ENCODE measurements at places on chromosomes 5 and 9.

DNA sequence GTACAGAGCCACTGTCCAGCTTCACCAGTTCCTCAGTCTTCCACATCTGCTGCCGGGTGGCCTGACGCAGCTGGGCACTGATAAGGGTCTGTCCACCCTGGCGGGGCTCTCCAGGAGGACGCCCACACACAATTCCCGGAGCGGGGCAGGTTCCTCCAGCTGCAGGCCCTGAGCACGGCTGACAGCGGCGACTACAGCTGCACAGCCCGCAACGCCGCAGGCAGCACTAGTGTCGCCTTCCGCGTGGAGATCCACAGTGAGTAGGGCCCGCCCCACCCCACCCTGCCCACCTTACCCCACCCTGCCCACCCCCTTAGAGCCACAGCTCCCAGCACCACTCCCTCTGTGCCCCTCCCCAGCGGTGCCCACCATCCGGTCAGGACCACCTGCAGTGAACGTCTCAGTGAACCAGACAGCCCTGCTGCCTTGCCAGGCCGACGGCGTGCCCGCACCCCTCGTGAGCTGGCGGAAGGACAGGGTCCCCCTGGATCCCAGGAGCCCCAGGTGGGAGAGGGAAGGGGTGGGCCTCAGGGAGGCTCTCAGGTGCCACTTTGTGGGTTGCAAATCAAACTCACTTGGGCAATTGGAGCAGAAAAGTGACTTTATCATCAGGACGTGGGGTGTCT, 48.8 kb upstream of the ASS1 start:
- DNase-seq, result no peak

DNA sequence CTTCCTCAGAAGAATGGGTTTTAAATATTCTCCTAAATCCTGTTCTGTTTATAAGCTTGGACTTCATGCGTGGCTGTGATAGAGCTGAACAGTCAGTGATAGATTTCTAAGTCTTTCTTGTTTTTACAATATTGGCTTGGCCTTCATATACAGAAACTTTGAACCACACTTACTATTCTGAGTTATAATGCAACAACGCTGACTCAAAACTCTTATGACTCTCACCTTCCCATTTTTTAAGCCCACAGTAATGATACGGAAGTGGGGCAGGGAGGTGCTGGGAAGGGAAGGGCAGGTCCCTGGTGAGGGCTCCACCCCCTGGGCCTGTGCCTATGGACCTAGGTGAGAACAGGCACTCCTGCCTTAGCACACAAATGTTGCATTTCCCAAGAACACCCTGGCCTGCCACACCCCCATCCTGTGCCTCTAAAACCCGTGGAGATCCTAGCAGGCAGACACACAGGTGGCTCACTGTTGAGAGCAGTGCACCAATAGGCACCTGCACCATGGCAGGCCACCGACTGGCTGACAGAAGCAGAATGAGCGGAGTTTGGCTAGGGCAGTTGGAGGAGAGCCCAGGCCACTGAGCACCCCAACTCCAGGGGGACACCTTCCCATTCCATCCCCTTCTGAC, 376.7 kb downstream of the GABRG2 start:
- no peak for DNase-seq

GRCh38 chr5:60690326-60690725, 9.6 kb downstream of the DEPDC1B start:
- no peak for DNase-seq

- no peak for DNase-seq
Observed at GRCh38 chr5:171850324-171850947, 64.8 kb downstream of the SMIM23 start.

DNA sequence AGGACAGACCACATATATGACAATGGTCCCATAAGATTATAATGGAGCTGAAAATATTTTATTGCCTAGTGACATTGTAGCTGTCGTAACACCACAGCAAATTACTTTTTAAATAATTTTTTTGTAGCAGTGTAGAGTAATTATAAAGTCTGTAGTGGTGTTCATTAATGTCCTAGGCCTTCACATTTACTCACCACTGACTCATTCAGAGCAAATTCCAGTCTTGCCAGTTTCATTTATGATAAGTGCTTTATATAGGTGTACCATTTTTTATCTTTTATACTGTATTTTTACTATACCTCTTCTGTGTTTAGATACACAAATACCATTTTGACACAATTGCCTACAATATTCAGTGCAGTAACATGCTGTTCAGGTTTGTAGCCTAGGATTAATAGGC, 67.6 kb downstream of the TLE4 start:
- no peak for DNase-seq

DNA sequence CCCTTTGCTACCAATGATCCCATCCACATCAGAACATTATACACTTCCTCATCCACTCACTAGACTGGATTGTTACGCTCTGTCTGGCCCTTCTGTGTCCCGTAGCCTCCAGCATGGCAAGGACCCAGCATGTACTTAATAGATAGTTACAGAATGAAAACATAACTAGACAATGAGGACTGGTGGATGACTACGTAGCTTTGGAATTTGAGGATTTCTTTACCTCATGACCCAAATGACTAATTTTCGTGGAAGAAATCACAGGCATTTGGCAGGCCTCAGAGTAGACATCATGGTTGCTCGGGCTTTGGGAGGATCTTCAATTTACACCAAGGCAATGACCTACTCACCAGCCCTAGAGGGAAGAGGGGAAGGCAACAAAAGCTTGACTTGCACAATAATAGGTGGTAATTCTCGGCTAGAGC, 299.8 kb downstream of the TLE1 start:
- DNase-seq, result no peak

DNA sequence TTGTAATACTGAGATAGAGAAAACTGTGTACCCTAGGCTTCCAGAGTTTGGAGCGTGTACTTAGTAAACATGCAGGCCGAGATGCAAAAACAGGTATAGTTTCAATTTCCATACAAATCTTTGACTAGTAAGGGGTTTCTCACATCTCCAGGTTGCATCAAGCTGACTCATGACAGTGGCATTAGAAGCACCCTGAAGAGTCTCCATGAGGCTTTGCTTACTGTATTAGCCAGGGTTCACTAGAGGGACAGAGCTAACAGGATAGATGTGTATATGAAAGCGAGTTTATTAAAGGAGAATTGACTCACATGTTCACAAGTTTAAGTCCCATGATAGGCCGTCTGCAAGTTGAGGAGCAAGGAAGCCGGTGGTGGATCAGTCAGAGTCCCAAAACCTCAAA, 275.3 kb upstream of the CDH6 start:
- no peak for DNase-seq

GRCh38 chr9:76458903-76459693, at the start of gene GCNT1:
GCNT1 (plus strand) TSS chr9:76459182; CDS start chr9:76502382, 43,200 bp downstream.
- peak; percentile 87 for DNase-seq

- no peak for DNase-seq
Observed at GRCh38 chr5:172059661-172060100, 53.2 kb upstream of the FBXW11 start.

DNA sequence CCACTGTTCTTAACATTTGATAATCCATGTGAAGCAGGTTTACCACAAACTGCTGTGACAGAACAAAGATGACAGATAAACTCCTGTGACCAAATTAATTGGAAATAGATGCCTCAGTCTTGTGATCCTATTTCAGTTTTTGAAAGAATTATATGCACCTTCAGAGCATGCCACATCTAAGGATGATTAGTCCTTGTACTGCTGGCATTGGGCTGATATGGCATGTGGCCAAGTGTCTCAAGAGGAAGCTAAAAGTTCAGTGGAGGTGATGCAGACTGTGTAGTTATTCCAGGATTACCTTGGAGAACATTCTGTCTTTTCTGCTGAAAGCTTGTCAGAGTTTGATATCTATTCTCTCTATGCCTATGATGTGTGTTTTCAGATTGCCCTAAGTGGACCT, 314.4 kb upstream of the EFNA5 start:
- DNase-seq, result no peak

DNA sequence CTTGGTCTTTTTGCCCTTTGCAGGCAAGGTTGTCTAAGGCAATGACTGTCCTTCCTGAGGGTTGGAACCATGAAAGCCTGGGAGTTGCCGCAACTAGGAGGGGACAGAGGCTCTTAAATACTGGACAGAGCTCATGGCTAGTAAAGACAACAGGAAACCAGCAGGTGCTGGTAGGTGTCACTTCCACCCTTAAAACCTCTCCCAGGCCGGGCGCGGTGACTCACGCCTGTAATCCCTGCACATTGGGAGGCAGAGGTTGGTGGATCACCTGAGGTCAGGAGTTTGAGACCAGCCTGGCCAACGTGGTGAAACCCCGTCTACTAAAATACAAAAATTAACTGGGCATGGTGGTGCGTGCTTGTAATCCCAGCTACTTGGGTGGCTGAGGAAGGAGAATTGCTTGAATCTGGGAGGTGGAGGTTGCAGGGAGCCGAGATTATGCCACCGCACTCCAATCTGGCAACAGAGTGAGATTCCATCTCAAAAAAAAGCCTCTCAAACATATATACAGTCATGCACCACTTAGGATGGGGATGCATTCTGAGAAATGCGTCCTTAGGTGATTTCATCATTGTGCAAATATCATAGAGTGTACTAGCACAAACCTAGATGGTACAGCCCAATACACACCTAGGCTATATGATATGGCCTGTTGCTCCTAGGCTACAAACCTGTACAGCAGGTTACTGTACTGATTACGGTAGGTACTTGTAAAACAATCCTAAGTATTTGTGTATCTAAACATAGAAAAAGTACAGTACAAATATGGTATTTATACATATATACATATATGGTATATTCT, 102.7 kb downstream of the HSPA4 start:
- DNase-seq, result no peak

- DNase-seq, result no peak
Observed at GRCh38 chr5:13625616-13626198, 318.8 kb downstream of the DNAH5 start.

DNA sequence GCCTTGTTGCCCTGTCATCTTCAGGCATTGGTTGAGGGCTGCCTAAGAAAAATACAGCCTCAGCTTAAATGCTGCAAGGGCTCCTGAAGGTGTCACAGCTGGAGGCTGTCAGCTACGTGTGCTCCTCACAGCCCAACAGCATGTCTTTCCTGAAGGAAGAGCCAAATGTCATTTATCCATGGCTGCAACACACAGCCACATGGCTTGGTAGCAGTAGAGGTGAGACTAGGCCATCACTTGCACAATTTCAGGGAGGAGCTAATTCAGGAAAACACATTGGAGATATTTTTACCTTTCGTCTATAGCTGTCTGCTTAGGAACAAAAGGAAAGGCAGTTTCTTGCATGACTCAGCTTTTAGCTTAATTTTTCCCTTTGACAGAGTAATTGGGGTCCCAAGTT, 260.7 kb downstream of the SYK start:
- DNase-seq, result no peak

- no peak for DNase-seq
Observed at GRCh38 chr5:115435778-115436712, 108.5 kb downstream of the FEM1C start.

DNA sequence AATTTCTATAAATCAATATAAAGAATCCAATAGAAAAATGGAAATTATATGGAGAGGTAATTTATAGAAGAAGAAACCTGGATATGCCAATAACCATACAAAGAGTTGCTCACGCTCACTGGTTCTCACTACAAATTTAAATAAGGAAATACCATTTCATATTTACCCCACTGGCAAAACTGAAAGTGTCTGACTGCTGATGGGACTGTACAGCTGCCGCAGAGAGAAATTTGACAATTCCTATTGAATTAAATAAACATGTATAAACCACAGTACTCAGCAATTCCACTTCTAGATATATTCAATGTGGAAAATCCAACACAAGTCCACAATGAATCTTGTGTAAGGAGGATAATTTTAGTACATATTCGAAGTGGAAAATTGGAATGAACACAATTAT, 830.4 kb upstream of the GRAMD2B start:
- DNase-seq, result no peak

DNA sequence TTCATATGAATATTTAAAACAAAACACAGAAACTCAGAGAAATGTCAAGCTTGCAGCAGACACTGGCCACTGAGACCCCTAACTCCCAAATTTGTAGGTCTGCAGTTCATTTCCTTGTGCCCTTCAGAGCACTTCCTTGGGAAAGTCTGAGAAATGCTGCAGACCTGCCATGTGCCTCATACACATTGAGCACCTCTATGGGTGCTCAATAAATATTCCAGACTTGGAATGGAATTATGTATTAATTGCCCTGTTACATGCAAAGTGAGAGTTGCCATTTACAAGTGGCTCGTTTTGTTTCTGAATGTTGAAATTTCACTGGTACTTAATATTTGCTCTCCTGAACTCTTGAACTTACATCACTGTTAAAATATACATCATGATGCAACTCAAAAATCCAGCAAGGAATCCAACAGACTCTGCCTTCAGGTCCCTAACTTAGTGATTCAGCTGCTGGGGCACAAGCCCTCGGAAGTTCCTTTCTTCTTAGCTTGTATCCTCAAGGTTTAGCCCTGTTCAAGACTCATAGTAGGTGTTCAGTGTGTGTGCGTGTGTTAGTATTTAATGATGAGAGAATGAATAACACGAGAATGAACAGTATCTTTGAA, 90.6 kb downstream of the PTCD2 start:
- DNase-seq, result no peak

- no peak for DNase-seq
Observed at GRCh38 chr5:82163452-82164175, 114.5 kb downstream of the RPS23 start.

GRCh38 chr9:103225702-103226646, 230.8 kb downstream of the CYLC2 start:
- DNase-seq, result no peak

- DNase-seq, result no peak
Observed at GRCh38 chr5:34930462-34930844, 1.1 kb downstream of the DNAJC21 start.

DNA sequence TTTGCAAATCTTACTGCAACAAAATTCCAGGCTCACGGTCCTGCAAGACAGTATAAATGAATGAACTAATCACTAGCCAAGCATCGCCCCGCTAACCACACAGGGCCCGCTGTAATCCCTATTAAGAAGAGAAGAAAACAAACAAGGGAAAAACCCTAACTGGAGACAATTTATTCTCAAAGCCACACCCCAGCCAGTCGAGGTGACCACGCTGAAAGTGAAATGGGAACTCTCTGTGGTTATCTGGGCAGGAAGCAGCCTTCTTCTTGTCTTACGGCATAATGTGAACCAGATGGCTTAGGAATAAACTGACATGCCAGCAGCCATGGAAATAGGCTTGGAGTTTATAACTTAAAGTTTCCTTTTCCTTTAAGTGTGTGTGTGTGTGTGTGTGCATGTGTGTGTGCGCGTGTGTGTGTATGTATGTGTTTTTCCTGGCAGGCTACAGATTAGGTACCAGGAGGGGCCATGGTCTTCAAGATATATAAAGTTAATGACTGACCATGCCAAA, 120.2 kb downstream of the SEMA6A start:
- DNase-seq, result no peak

DNA sequence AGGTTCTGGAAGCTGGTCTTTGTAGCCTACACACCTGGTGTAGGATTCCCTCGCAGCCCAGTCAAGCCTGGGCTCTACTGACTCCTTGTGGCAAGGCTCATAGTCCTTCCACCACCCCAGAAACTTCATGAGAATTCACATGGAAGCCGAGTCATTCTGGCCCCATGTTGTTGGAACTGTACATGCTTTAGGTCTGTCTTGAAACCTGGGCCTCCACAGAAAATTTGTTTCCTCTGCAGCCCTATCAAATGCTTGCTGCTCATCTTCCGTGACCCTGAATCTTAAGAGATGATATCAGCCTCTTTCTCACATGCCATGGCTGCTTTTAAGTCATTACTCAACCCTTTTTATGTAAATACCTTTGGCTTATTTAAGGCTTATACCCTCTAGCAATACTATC, 113.4 kb upstream of the GRHPR start:
- no peak for DNase-seq
